Astrocyte (in vitro differentiated cells and primary cell): ENCODE measurements at places on chromosomes 11 and 22. TPM values are rescaled to one million over a fixed set of nuclear protein-coding genes. Genes with fewer than 3 reads are reported as not detected.

LYVE1 gene
- total RNA-seq, result 0.14 and 0.27 TPM in 2 replicates

GAB4 gene
- not detected in 2 replicates for total RNA-seq

NCF4 gene
- not detected in 2 replicates for total RNA-seq

NRXN2 gene
- 0.14 and 0.17 TPM in 2 replicates for total RNA-seq

PIWIL4 gene
- 0.59 and 0.75 TPM in 2 replicates for total RNA-seq

- no peaks in the 10 kb centered on the region for H3K27me3 ChIP-seq
- peaks cover 7% of the 10 kb centered on the region for H3K36me3 ChIP-seq
- peaks cover 7% of the 10 kb centered on the region for H3K4me1 ChIP-seq
- H3K4me3 ChIP-seq, result no peak overlapping the region
- no peak for DNase-seq
These were observed 12.6 kb downstream of the SCARF2 start for GRCh38 chr22:20424932-20425565.

DNA sequence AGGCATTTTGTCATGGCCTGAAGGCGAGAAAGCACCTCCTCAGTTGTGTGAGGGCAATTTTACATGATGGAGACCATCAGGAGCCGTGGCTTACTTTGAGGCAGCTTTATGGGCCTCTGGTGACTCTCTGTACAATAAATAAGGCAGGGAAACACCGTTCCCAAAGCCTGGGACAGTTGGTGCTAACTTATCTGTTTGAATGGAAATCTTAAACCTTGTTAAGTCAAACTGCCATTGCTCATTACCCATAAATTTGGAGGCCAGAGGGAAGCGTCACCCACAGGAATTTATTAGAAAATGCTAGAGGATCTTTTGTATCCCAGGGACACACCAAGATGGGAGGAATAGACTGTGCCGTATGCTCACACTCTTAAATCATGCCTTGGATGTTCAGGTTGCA lies 1156.9 kb downstream of the BRD1 start:
- no peak overlapping the region for H3K4me3 ChIP-seq
- H3K36me3 ChIP-seq, result no peaks in the 10 kb centered on the region
- no peak for DNase-seq

GRCh38 chr11:96134602-96135001 lies 208.4 kb downstream of the MAML2 start:
- H3K36me3 ChIP-seq, result no peaks in the 10 kb centered on the region
- peaks cover 14% of the 10 kb centered on the region for H3K4me1 ChIP-seq
- DNase-seq, result no peak
- H3K4me3 ChIP-seq, result no peak overlapping the region

DNA sequence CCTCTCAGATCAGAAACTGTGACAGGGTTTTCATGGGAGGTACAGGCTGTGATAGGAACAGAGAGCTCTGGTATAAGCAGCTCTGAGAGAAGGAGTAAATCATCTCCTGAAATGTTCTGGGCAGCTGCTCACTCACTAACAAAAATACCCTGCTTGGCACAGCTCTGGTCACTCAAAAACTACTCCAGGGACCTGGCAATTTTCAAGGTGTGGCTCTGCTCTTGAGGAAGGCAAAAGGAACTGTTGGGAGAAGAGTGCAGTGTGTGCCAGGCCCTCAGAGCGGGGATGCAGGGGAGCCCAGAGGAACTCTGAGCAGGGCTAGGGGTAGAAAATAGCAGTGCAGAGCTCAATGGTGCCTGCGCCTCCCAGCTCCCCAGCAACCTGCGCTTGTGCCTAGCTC lies 180.5 kb upstream of the ZBED5 start:
- no peaks in the 10 kb centered on the region for H3K36me3 ChIP-seq
- no peak overlapping the region for H3K4me3 ChIP-seq
- H3K27ac ChIP-seq, result no peak overlapping the region
- H3K4me1 ChIP-seq, result no peaks in the 10 kb centered on the region
- H3K27me3 ChIP-seq, result no peaks in the 10 kb centered on the region

GRCh38 chr11:116866804-116867455 lies 29.5 kb upstream of the APOA1 start:
- H3K27me3 ChIP-seq, result no peaks in the 10 kb centered on the region
- H3K4me1 ChIP-seq, result peaks cover 18% of the 10 kb centered on the region
- H3K4me3 ChIP-seq, result no peak overlapping the region
- H3K36me3 ChIP-seq, result peaks cover 5% of the 10 kb centered on the region
- no peak for DNase-seq
- no peak overlapping the region for H3K27ac ChIP-seq

DNA sequence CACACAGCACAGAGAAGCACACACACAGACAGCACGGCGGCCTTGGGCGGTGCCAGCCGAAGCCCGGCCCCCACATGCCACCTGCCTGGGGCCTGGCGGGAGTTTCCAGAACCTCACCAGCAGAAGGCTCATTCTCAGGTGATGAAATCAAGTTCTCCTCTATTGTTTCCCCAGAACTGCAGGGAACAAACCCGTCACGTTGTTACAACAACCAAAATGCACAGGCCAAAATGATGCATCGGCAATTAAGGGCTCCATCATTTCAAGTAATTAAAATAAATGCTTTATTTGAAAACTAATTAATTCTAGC lies 30.8 kb downstream of the GNB1L start:
- DNase-seq, result no peak
- no peak overlapping the region for H3K4me3 ChIP-seq
- H3K36me3 ChIP-seq, result no peaks in the 10 kb centered on the region
- H3K4me1 ChIP-seq, result no peaks in the 10 kb centered on the region

GRCh38 chr11:44771841-44772240 lies 45.1 kb downstream of the TSPAN18 start:
- no peak overlapping the region for H3K4me3 ChIP-seq
- H3K36me3 ChIP-seq, result no peaks in the 10 kb centered on the region
- no peak overlapping the region for H3K27ac ChIP-seq
- no peak for DNase-seq
- peaks cover 16% of the 10 kb centered on the region for H3K27me3 ChIP-seq

GRCh38 chr11:40280159-40281051 lies 1179.0 kb downstream of the LRRC4C start:
- no peaks in the 10 kb centered on the region for H3K36me3 ChIP-seq
- no peak for DNase-seq
- H3K4me1 ChIP-seq, result no peaks in the 10 kb centered on the region
- no peak overlapping the region for H3K27ac ChIP-seq
- peak overlapping the region; percentile 23 for H3K4me3 ChIP-seq
